ENCODE measurements at places on chromosomes 16 and 17. TPM values are rescaled to one million over a fixed set of nuclear protein-coding genes. Genes with fewer than 3 reads are reported as not detected.

Gene GPT2
- not detected for total RNA-seq

Gene SOCS3
- 427 TPM for total RNA-seq

Gene ADAD2
- not detected for total RNA-seq

DNA sequence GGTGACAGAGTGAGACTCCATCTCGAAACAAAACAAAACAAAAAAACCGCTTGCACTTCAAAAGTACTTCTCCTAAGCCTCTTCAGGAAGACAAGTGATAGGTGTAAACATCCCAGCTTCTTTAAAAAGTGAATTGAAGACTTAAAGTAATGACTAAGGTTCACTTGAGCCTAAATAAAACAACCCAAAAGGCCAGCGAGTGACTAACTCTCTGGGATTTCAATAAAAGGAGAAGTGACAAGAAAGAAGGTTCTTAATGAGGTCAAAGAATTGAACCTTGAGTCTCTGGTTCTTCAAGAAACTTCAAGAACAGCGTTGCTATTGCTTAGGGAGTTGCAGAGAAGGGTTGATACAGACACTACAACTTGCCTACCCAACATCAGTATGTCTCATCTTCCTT lies 42.2 kb downstream of the STX8 start:
- no peak for DNase-seq
- H3K27me3 ChIP-seq: no peaks in the 10 kb centered on the region
- no peaks in the 10 kb centered on the region for H3K4me1 ChIP-seq
- H3K4me3 ChIP-seq: no peak overlapping the region
- no peaks in the 10 kb centered on the region for H3K36me3 ChIP-seq
- H3K27ac ChIP-seq: no peak overlapping the region

Gene OR1F1
- not detected for total RNA-seq
